ENCODE measurements at places on chromosomes 12 and 14.
A peak's percentile ranks its signal among the peaks of the same experiment; 100 is the strongest.

- DNase-seq = no peak
Measured at GRCh38 chr12:110466791-110467190, 1.3 kb downstream of the GPN3 start.

GRCh38 chr14:103896578-103896977 is 31.7 kb upstream of the TDRD9 start:
- DNase-seq = no peak

DNA sequence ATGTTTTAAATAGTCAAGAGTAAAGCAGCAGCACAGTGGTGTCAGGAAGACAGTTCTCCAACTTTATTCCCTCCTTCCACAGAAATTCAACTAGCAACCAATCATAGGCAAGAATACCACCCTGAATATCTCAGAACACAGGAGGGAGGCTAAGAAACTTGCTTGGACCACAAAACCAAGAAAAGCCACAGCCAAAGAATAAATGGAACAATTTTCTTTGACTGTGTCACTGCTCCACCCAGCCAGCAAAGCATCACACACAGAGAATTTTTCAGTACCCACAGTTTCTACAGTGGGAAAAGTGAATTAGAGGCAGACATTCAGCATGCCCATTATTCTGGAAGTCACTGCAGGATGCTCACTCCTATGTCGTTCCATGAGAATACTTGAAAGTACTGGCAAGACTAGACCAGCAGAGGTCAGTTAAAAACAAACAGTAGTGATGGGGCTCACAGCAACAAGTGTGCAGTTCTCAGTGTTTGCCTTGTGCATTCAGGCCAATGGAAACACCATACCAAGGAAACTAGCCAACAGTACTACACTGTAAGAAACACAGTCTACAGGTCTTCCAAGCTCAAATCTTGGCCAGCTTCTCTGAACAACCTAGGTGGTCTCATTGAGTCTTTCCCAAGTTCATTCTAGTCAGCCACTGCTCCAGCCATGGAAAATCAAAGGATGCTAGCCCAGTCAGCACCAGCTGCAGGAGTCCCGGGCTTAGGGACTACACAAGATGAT is 56.8 kb upstream of the FOXG1 start:
- no peak for DNase-seq

DNA sequence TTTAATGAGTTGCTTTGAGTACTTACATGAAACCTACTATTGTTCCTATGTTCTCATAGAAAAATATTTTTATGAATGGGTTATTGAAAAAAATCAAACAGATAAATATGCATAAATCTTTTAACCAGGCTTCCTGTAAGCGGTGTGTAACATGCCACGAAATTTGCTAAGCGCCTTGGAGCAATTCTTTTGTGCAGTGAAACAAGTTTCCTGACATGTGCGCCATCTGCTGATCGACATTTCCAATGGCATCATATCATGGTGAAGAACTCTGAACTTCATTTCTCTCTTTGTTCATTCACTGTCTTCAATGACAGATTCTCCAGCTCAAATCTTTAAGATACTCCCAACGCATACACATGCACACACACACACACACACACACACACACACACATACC is 145.6 kb upstream of the NAV3 start:
- DNase-seq = peak; percentile 37

GRCh38 chr14:49769171-49769570 is 1.2 kb downstream of the KLHDC2 start:
- no peak for DNase-seq

DNA sequence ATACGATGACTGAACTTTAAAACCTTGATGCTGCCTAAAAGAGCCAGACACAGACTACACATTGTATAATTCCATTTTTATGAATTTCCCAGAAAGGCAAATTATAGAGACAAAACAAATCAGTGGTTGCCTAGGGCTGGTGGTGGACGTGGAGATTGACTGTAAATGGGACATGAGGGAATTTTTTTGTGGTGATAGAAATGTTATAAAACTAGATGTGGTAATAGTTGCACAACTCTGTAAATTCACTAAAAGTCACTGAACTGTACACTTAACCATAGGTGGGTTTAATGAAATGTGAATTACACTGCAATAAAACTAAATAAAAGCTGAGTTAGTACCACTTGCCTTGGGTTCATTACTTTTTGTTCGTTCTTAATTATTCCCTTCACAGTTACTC is 72.1 kb downstream of the PLEKHA5 start:
- DNase-seq = no peak

DNA sequence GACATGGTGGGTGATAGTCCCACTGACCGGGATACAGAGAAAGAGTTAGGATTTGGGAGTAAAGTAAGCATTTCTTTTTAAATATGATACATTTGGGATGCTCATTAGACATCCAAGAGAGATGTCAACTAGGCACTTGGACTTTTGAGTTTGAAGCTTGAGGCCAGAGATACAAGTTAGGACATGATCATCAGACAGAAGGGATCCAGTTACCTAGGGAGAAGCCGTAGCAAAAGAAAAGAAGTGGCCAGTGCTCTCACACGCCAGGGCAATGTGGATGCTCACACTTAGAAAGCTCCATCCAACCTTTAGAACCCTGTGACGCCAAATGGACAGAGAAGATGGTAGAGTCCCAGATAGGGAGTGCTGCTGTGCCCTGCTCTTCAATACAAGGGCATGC is 14.0 kb upstream of the STON2 start:
- DNase-seq = no peak

DNA sequence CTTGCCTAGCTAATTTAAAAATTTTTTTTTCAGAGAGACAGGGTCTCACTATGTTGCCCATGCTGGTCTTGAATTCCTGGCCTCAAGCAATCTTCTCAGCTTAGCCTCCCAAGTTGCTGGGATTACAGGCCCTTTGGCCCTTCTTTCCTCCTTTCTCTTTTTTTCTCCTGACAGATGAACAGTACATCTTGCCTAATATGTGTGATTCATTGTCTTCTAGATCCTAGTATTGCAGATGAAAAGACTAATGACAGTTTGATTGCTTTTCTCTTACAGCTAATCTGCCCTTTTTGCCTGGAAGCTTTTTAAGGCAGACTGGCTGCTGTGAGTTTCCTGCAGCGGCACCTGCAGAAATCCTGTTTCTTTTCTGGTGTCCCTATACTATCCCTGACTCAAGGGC is 12.0 kb downstream of the DEPDC4 start:
- no peak for DNase-seq

- no peak for DNase-seq
Measured at GRCh38 chr12:31849090-31849687, 110.0 kb upstream of the RESF1 start.

Measured in NCI-H510A (cell line).